ENCODE measurements at places on chromosomes 5 and 9. TPM values are rescaled to one million over a fixed set of nuclear protein-coding genes. Genes with fewer than 3 reads are reported as not detected.
A peak's percentile ranks its signal among the peaks of the same experiment; 100 is the strongest.

DNA sequence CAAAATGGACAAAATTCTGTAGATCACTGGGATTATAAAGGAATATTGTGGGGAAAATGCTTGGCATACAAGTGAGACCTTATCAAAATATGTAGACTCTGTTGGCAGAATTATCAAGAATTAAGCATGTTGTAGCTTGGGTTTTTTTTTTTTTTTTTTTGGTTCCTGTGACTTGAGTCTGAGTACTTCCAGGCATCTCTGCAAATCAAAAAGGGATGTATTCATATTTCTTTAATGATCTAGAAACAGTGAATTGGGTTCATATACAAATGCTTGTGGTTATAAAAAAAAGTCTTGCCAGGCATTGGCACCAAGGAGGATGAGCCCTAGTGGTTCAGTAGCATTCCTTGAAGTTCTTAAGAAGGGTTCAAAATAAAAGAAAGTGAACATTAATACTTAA is 292.2 kb downstream of the ARHGAP26 start:
- no peak for DNase-seq

DNA sequence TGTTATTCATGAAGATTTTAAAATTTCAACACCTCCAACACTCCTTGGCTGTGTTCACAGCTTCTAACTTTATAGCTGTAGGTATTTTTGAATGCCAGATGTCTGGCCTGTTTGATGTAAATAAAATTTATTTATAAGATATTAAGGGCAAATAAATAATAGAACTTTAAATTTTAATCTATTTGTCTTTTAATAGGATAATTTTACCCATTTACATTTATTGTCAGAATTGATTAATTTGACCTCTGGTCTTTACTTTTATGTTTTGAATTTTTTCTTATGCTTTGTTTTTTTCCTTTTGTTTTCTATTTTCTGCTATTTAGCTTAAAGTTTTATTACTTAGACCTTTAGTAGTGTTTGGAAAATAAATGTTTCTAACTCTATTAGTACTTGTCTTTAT is 94.6 kb downstream of the UGCG start:
- DNase-seq, result no peak

SPAAR gene
- not detected for total RNA-seq

DNA sequence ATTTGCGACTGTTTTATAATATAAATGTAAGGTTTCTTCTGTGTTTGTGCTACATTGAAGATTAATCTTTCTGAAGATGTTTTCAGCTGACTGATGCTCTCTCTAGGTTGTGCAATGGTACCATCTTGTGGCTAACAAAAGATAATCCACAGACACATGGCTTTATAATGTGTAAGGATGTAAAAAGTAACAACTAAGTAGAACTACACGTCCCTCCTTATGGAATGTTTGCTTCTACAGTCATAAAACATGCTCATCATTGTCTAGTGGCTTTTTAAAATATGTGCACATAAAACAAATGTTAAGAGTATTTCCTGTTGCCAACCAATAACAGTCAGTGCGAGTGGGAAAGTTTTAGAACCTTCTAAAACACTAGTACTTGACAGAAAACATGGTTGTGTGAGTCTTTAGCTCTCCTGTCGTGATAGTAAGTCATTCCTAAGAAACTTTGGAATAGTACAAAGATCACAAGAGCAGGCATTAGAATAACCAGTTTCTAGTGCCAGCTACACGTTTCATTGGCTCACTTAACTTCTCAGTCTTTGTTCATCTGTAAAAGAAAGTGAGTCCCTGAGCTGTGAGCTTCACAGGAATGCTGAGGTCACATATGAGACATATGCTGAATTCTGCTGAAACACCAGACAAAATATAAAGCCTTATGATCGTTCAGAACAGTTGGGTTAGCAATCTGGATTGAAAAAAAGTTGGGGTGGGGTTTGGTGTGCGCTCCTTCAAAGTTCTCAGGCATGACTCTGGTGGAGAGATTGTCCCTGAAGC is 75.7 kb upstream of the GLIS3 start:
- DNase-seq, result peak; percentile 54

CARTPT gene
- not detected for total RNA-seq

ACSL6 gene
- total RNA-seq, result not detected

- no peak for DNase-seq
Measured at GRCh38 chr5:147396070-147396823, 113.6 kb downstream of the DPYSL3 start.

DNA sequence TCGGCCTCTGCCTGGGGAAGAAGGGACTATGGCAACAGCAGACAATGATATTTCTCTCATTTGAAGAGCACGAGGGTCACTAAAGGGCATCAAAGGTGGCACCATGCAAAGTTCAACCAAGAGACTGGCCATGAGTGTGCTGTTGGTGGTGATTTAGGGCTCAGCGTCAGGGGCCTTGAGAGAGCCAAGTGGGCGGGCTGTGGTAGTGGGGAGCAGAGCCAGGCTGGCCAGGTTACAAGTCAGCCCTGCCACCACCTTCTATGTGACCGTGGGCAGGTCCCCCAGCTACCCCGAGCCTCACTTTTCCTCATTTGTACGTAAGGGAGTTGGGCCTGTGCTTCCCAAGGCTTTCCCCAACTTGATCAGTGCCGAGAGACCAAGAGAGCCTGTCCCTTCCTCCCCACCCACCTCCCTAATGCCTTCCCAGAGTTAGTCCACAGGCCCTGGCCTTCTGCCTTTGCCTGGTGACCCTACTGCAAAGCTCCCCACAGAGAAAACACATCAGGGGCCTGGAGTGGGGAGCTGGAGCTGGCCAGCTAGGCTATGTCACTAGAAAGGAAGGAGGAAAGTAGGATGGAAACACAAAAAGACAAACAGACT is 104.3 kb downstream of the PDE6A start:
- DNase-seq, result no peak

DNA sequence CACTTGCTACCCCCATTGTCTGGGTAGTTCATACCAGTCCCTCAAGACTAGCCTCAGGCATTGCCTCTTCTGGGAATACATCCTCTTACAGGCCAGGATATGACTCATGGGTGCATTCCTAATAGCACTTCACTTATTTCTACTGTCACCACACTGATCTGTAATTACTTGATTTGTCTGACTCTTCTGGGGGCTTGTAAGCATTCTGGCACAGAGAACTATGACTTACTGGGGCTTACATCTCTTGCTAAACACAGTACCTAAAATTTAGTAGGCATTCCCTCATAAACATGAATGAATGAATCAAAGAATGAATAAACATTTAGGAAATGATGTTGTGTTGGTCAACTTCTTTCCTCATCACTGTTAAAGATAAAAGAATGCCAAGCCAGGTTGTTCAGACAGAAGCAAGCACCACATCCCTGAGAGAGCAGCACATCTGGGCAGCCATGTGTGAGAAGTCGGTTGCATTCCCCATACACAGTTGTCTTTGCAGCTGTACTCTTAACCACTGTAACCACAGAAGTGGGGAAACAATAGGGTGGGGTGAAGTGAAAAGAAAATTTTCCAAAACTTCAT is 27.6 kb downstream of the IL7R start:
- DNase-seq, result peak; percentile 93

GRCh38 chr9:78788101-78788500 is 491.2 kb downstream of the PSAT1 start:
- DNase-seq, result no peak

DNA sequence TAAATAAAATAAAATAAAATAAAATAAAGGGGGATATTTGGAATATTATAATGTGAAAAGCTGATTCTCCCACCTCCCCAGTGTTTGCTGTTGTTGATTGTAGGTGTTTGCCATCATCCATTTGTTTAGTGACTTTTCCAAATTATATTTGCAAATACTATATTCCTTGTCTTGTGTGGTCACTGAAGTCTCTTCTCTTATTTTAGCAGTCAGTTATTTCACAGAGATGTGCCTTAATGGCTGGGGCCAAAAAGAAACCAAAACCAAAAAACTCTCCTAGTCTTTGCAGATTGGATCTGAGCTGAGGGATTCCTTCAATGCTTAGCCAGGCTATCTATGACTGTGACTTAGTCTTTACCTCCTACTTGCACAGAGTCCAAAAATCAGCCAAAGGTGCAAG is 70.9 kb upstream of the ZNF169 start:
- DNase-seq, result no peak

DNAI1 gene
- not detected for total RNA-seq

ABCA1 gene
- total RNA-seq, result 0.69 TPM

PPP3R2 gene
- total RNA-seq, result not detected

- peak; percentile 52 for DNase-seq
Measured at GRCh38 chr9:134408939-134409737, 82.9 kb downstream of the RXRA start.

DOCK2 gene
- 2.2 TPM for total RNA-seq

GOLGA1 gene
- 21.7 TPM for total RNA-seq

DNA sequence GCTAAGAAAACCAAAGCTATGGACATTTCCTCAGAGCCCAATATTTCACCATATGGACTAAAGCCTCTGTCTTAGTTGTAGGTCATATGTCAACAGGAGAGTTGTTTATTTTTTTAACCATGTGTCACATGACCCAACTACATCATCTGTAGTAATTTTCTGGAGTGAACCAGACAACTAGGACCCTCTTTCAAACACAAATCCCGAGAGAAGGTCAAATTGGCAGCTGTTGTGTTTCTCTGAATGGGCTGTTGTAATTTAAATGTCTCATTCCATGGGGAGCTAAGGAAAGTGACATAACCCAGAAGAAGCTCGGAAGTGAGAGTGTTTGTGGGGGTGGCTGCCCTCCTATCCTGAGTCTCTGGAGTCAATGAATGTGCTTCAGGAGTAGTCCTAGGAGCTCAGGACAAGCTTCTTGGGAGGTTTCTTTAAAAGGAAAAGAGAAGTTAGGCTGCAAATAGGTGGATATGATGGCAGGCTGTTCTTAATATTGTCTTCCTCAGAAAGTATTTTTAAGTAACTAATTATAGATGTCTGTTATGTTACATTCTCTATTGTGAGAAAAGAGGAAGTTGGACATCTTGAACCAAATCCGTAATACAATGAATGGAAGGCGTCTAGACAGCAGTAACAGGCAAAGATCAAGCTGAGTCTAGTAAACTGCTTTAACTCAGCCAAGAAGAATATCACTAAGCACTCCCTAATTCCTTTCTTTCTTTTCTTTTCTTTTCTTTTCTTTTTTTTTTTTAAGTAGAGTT is 50.1 kb downstream of the TMEM167A start:
- DNase-seq, result no peak

PRRX2 gene
- total RNA-seq, result 12.7 TPM

HAPLN1 gene
- 0.32 TPM for total RNA-seq

SLCO6A1 gene
- total RNA-seq, result not detected

GARIN3 gene
- not detected for total RNA-seq

- no peak for DNase-seq
Measured at GRCh38 chr9:120863833-120864232, 13.2 kb downstream of the PHF19 start.

SOWAHA gene
- total RNA-seq, result not detected

DNA sequence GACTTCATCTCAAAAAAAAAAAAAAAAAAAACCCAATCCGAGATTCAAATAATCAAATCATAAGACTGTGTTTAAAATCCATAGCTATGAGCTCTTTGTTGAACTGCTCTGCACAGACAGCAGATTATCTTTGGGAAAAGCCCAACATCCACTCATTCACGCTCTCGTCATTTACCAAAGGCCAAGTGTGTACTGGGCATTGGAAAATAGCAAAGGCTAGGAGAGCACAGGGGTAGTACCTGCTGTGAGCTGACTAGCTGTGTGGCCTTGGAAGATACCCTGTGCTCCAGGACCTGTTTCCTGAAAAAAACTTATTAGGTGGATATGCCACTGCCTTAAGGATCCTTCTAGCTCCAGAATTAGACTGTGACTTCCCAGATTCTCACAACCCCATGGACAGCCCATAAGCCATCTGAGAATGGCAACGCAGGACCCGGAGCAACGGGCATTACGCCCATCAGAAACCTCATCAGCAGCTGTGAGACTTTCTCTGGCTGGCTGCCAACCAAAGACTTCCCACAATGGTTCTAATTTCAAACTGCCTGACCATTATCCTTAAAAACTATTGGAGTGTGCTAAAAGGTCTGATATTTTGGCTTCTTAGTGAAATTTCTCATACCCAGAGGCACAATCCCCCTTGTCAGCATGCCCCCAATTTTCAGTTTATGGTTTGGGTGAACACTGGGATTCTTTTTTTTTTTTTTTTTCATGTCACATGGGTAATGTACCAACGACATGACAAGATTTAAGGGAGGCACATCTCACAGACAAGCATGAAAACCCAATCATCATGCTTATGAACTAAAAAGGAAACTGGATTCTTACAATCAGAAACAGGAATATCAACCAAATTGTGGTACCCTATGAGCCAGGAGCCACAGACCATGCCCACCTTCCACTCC is 16.8 kb downstream of the SERINC5 start:
- peak; percentile 71 for DNase-seq

GRCh38 chr9:31608881-31609280 is 775.6 kb upstream of the ACO1 start:
- no peak for DNase-seq

- no peak for DNase-seq
Measured at GRCh38 chr9:93088656-93089015, 7.4 kb upstream of the CARD19 start.

DNA sequence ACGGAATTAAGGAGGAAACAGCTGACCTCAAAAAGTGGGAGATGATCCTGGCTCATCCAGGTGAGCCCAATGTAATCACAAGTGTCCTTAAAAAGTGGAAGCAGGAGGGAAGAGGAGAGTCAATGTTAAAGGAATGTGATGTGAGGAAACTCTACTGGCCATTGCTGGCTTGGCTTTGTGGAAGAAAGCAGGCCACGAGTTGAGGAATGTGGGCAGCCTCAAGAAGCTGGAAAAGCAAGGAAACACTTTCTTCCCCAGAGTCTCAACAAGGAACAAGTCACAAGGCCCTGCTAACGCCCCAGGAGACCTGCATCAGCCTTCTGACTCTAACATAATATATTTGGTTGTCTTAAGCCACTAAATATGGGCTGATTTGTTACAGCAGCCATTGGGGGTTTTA is 252.8 kb downstream of the PSAT1 start:
- no peak for DNase-seq

IFNA13 gene
- not detected for total RNA-seq

GRCh38 chr9:130992682-130993032 is 16.3 kb upstream of the LAMC3 start:
- DNase-seq, result no peak

SPATA31D4 gene
- not detected for total RNA-seq

SARDH gene
- total RNA-seq, result 1.0 TPM

GRCh38 chr5:98204798-98205197 is 568.7 kb upstream of the RGMB start:
- no peak for DNase-seq

GRCh38 chr5:29161399-29162291 is 2031.8 kb upstream of the CDH6 start:
- DNase-seq, result no peak

Measured in A673 (cell line).